Activated CD4-positive, CD25-positive, alpha-beta regulatory T cell (primary cell): ENCODE measurements at places on chromosomes 7 and 10.

DNA sequence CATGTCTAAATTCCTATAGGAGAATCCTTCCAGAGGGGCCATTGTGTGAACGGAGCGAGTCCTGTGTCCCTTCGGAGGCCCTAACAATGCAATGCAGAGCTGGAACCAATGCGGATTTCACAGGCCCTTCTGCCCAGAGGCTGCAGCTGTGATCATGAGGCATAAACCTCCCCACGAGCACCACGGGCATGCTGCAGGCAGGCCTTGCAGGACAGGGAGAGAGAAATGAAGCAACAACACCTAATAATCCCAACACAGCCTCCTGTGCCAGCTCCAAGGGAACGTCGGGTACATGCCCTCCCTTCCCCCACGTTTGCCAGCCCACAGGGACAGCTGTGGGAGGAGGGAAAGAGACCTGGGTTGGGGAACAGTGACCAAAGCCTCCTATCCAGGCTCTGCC is 74.4 kb downstream of the TNS3 start:
- DNase-seq, result no peak

DNA sequence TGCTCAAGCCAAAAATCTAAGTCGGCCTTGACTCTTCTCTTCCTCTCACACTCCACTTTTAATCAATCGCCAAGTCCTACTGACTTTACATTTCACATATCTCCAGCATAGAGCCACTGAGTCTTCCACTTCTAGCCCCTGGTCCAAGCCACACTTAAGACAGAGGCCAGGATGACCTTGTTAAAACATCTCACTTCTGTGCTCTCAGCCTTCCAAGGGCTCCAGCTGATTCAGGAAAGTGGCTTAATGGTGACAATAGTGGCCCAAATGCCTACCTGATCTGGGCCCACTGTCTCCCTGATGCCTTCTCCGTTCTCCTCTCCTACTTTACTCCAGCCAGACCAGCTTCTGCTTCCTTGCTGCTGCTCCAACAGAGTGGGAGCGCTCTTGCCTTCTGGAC is 4.4 kb downstream of the TBATA start:
- no peak for DNase-seq

- no peak for DNase-seq
Measured at GRCh38 chr10:59651902-59652301, 57.7 kb downstream of the SLC16A9 start.

DNA sequence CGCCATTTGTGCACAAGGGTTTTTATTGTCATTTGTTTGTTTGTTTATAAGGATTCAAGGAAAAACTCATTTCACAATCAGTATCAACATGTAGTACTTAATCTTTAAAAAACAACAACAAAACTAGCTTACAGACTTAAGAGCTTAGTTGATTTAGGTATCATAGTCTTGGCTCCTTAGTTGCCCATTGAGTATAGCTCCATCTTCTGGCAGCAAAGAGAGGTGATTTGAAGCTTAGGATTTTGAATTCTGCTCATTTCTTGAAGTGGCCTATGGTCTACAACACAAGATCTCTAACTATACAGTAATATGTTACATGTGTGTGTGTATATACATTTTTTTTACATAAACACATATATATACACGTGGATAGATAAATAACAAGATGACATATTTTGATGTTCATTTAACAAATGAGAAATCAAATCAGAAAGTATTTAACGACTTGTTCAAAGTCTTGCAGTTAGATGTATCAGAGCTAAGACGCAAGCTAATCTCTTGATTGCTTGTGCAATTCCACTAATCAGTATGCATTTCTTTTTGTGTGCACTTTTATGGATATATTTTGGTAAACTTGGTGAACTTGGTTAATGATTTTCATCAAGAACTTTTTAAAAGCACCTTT is 307.3 kb downstream of the CAMK1D start:
- DNase-seq, result no peak

- DNase-seq, result no peak
Measured at GRCh38 chr10:69208761-69209160, 11.4 kb upstream of the HKDC1 start.

GRCh38 chr7:42292991-42293521 is 56.0 kb upstream of the GLI3 start:
- DNase-seq, result no peak

- DNase-seq, result no peak
Measured at GRCh38 chr10:50291261-50291850, 40.0 kb upstream of the ASAH2 start.

- no peak for DNase-seq
Measured at GRCh38 chr7:11911900-11912299, 79.9 kb upstream of the THSD7A start.

- DNase-seq, result no peak
Measured at GRCh38 chr10:117552156-117552631, 9.6 kb downstream of the EMX2 start.

DNA sequence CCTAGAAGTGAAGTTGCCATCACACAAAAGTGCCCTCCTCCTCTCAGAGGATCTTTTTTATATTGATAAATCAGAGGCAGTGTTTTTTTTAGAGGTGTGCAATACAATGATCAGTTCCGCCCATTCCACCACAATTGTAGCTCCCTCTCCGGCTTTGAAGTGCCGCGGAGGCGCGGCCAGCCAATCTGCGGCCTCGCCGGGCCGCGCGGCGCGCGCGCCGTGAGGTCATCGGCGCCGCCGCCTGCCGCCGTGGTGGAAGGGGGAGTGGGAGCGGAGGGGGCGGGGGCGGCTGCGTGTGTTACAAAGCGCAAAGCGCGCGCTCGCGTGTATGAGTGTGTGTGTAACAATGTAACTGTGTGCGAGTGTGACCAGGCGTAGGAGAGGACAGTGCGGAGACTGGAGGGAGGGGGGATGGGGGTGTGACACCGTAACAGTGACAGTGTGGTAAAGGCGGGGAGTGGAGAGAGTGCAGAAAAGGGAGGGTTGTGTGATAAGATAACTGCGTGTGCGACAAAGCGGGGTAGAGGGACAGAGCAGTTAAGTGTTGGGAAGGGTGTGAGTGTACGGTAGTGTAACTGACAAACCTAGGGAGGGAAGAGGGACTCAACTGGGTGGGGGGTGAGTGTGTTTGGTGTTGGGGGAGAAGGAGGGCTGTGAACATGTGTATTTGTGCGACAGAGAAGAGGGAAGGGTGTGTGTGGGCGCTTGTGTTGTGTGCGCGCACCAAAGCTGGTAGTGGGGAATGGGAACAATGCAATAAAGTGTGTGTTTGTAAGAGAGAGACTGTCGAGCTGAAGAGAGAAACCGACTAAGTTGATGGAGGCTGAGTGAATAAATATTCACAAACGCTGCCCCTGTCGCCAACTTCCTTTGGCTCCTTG is at the start of gene SP8:
Gene SP8, minus strand, starts transcription at position 108 of the 881 bp plus-strand sequence. Its CDS starts 88 bp downstream, at position 20.
- DNase-seq, result no peak

GRCh38 chr7:98399890-98400541 is 874 bp downstream of the BAIAP2L1 start:
- no peak for DNase-seq

- DNase-seq, result no peak
Measured at GRCh38 chr10:123244747-123245146, 90.5 kb downstream of the BUB3 start.

GRCh38 chr7:150471886-150472285 is 21.5 kb downstream of the GIMAP8 start:
- DNase-seq, result no peak

GRCh38 chr7:82051601-82052000 is 281.8 kb upstream of the HGF start:
- no peak for DNase-seq

DNA sequence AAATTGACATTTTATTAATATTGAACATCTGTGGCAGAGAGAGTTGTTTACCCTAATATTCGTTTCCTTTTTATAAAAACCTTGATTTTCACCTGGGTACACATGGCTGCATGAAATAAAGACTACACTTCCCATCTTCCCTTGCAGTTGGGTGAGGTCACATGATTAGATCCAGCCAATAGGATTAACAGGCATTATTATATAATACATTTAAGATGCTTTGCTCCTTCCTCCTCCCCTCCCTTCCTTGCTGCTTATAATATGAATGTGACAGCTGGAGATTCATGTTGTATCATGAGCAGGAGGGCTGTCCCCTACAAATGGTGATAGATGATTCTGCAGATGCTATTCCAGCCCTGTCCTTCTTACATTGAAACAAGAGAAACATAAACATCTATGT is 146.6 kb downstream of the SH2D4B start:
- DNase-seq, result no peak

- no peak for DNase-seq
Measured at GRCh38 chr7:120588416-120588815, 269.5 kb downstream of the TSPAN12 start.

DNA sequence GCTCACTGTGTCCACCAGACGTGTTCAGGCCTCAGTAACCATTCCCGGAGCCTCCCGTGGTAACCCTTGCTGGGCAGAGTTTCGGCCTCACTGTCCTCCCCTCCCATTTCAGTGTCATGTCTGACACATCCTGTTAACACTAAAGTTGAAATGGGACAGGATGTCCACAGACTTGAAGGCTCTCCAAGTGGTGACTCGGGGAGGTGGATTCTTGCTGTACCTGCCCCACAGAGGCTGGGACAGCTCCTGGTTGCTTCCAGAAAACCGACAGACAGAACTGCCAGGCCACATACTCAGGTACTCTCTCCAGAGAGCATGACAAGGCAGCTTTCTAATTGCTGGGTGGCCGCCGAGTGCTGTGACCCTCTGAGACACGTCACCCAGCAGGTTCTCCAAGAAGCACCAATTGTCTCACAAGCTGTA is 17.9 kb upstream of the CYTH3 start:
- no peak for DNase-seq

DNA sequence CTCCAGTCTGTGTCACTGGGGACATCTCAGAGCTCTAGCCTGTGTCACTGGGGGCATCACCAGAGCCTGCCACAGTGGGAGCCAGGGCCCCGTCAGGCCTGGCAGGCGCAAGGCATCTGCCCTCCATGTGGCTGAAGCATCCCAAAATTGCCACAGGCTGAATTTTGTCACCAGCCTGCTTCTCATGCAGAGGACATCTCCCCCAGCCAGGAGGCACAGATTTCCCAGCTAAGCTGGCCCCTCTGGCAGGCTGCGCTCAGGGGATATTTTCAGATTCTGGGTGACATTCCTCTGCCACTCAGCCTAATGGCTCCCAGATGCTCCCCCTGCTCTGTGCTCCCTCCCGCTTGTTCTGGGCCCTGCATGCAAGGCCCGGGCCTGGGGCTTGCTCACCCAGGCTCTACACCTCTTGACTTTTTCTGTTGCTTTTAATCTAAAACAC is 64.6 kb downstream of the COL13A1 start:
- DNase-seq, result no peak

- no peak for DNase-seq
Measured at GRCh38 chr10:34635111-34635510, 180.0 kb downstream of the PARD3 start.

DNA sequence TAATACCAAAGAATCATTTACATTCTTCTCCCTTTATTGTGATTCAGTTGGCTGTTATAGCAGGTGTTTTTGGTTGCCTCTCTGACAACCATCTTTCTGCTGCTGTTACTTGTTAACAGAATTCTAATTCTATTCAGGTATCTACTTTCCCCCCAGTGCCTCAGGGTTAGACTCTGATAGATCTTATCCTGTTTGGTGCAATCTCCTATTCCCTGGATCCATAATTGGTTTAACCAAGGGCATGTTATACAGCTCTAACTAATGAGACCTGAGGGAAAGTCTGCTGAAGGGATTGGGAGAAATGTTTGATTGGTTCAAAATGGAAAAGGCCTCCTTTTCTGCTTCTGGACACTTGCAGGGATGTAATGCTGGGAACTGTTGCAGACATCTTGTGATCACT is 161.5 kb downstream of the GPR158 start:
- no peak for DNase-seq

DNA sequence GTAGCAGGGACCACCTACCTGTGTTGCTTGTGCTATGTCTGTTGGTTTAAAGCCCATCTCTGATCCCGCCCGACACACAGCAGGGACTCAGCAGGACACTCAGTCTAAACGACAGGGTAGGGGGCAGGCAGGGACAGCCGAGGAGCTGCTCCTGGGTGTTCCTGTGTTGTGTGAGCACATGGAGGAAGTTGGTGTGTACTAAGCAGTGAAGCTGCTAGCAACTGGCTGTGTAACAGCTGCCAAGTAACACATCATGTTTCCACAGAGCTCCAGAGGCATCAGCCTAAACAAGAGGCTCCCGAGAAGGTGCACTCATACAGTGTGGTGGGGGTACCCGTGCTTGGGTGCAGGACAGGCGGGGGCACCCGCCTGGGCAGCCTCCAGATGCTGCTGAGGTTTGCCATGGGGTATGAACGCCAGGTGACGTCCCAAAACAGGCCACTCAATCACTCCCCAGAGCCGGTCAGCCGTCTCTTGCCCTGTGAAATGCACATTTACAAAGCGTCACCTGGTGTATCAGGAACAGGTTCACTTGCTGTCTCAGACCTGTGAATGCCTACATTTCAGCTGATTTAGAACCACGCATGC is 59.6 kb downstream of the PTPRN2 start:
- no peak for DNase-seq

DNA sequence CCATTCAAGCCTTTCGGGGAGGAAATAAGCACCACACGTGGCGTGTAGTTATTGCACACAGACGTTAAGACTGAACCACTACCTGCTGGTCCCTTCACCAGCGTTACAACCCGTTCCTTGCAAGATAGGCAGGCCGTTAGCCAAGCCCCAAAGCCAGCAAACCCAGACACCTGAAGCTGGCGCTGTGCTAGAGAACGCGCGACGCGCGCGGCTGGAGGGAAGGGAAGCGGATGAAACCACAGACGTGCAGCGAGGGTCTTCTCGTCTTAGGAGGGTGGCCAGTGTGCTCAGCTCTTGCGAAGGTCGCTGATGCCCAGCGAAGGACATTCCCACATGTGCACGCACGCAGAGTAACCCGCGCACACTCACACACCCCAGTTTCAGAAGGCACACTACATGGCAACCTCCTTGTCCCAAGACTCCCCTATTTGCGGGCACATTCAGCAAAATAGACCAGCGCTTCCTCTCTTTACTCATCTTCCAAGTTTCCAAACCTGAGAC is 980 bp downstream of the TMEM26 start:
- no peak for DNase-seq

DNA sequence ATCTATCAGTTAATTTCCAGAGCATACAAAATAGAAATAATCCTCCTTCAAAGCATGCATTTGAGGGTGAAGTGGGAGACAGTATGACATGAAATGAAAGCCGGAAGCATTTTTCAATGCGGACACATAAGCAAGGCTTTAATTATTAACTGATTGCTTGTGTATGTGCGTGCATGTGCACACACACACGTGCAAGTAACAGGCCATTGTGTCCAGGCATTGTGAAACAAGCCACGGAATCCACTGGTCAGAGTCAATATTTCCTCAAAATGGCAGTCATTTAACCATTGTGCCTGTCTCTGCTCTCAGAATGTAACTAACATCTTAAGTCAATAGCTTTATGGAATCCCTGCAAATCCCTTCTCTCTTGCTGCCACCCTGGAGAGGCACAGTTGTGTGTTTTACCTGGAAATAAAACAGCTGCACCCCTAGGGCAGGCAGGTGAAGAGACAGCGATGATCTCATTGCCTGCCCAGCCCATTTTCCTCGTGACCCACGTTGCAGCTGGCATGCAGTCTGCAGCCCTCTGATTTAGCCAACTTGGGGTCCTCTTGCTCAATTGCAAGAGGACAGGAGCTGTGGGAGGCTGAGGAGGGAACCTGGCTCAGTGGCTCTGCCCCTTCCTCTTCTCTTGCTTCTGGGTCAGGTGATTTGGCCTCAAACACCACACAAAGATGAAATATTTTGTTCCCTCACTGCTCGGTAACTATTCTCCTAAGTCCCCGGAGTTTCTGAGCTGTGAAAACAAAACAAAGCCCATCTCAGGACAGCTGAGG is 500.9 kb upstream of the ZMIZ1 start:
- no peak for DNase-seq

- no peak for DNase-seq
Measured at GRCh38 chr7:155638366-155638765, 6.1 kb upstream of the RBM33 start.

GRCh38 chr7:38858259-38858884 is 50.6 kb downstream of the VPS41 start:
- DNase-seq, result no peak
